ENCODE measurements at places on chromosomes 12 and 14. TPM values are rescaled to one million over a fixed set of nuclear protein-coding genes. Genes with fewer than 3 reads are reported as not detected.

C14orf180 gene
- not detected for total RNA-seq

A2ML1 gene
- not detected for total RNA-seq

RAB21 gene
- total RNA-seq: 98.9 TPM

KRT8 gene
- total RNA-seq: 1.1 TPM

SPIC gene
- not detected for total RNA-seq

TTC7B gene
- total RNA-seq: 8.2 TPM

COX8C gene
- not detected for total RNA-seq

TAS2R42 gene
- not detected for total RNA-seq

IGF1 gene
- total RNA-seq: not detected

FBXW8 gene
- 5.7 TPM for total RNA-seq

TAS2R14 gene
- 1.1 TPM for total RNA-seq

CHD8 gene
- total RNA-seq: 84.3 TPM

CRACR2A gene
- 19.2 TPM for total RNA-seq

ATF1 gene
- 67.3 TPM for total RNA-seq

PRB2 gene
- total RNA-seq: not detected

POTEM gene
- total RNA-seq: not detected

PIWIL1 gene
- total RNA-seq: not detected

THTPA gene
- total RNA-seq: 8.3 TPM

ERO1A gene
- total RNA-seq: 120 TPM

LIN7A gene
- total RNA-seq: not detected

APOLD1 gene
- total RNA-seq: 7.0 TPM

TEAD4 gene
- total RNA-seq: 7.2 TPM

BDKRB2 gene
- total RNA-seq: not detected

KRT2 gene
- not detected for total RNA-seq

ASCL1 gene
- total RNA-seq: not detected

PLEKHD1 gene
- 0.05 TPM for total RNA-seq

RNASE3 gene
- total RNA-seq: not detected
